ENCODE measurements at places on chromosomes 1 and 21. TPM values are rescaled to one million over a fixed set of nuclear protein-coding genes. Genes with fewer than 3 reads are reported as not detected.

DNA sequence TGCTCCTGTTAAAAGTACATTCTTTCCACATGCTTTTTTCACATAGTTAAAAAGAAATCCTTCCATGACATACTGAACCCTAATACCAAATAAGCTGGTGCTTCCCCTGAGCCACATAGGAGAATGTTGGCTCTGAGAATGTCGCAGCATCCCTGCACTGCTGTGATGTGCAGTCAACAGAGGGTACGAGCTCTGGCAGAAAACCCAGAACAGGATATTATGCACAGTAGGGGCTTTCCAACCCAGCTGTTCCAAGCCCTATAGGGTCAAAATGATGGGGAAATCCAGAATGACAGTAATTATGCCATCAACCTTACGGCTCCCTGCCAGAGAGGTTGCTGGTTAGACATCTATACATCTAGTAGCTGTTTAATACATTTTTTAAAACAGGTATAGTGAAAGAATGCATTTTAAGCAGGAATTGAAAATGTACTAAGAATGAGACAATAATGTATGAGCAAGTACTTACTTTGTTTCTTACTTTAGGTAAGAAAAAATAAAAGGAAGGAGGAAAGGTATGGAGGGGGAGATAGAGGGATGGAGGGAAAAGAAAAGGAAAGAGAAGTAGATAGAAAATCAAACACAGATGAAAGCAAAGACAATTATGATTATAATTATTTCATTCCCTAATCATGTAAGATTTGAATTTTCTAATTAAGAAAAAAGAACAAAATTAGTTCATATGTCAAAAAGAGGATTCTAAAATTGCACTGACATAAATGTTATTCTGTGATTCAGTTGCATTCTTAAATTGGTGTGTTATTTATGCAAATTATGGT lies 126.0 kb downstream of the NR5A2 start:
- DNase-seq: no peak

DNA sequence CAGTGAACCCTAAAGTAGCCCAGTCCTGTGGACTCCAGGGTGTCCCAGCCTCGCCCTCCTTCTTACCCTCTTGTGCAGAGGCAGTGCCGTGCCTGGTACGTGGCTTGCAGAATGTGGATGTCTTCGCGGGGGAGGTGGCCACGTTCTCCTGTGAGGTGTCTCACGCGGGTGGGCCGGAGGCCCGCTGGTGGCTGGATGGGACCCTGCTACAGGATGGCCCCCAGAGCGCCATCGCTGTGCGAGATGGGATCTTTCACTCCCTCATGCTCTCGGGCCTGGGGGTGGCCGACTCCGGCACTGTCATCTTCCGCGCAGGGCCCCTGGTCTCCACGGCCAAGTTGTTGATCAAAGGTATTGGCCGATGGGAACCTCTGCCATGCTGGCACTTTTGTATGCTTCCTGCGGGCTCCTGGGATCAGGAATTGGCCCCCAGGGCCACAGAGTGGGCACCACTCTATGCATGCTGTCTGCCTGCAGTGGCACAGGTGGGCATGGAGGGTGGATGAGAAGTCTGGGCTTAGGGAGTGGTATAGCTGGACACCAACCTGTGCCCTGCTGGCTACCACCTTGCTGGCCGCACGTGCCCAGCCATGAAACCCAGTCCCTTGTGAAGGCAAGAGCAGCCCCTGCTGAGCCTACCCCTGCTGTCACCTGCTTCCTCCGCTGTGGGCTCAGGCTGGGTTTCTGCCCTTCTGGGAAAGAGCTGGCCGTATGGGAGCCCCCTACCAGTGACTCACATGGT lies 92.9 kb downstream of the TRIM11 start:
- no peak for DNase-seq

GRCh38 chr1:105558023-105558422 lies 1498.5 kb upstream of the PRMT6 start:
- DNase-seq: no peak

DNA sequence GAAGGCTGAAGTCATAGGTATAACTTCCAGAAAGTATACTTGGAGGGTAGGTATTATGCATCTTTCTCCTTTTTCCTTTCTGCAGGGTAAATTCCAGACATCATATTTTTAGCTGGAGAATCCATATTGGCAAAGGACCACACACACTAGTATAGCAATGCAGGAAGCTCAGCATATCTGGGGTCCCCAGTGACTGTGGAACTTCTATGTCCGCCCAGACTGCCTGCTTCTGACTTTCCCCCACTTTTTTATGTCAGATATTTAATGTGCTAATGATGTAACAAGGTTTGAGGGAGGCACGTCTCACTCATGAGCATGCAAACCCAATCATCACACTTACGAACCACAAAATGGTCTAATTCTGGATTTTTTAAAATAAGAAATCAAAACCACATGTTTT lies 90.4 kb downstream of the BACH1 start:
- DNase-seq: no peak

DNA sequence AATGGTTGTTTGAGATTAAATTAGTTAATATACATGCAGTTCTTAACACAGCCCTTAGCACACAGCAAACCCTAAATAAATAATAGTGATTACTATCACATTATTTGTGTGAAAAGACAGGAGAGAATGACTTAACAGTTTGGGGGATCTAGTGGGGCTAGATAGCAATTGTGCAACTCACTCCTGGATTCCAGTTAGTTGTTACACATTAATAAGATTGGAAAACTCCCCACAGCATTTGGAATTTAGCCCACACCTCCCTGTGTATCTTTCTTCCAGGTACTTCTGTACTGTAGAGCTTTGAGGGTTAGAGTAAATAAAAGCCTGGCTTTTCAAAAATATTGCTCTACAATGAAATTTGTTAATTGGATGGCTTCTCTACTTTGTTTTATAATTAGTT lies 93.2 kb downstream of the KCTD3 start:
- no peak for DNase-seq

GRCh38 chr1:20187103-20187812 lies 940 bp upstream of the PLA2G2C start:
- DNase-seq: peak; percentile 14

GRCh38 chr1:151458802-151459330 lies 428 bp downstream of the POGZ start:
- peak; percentile 79 for DNase-seq

DNA sequence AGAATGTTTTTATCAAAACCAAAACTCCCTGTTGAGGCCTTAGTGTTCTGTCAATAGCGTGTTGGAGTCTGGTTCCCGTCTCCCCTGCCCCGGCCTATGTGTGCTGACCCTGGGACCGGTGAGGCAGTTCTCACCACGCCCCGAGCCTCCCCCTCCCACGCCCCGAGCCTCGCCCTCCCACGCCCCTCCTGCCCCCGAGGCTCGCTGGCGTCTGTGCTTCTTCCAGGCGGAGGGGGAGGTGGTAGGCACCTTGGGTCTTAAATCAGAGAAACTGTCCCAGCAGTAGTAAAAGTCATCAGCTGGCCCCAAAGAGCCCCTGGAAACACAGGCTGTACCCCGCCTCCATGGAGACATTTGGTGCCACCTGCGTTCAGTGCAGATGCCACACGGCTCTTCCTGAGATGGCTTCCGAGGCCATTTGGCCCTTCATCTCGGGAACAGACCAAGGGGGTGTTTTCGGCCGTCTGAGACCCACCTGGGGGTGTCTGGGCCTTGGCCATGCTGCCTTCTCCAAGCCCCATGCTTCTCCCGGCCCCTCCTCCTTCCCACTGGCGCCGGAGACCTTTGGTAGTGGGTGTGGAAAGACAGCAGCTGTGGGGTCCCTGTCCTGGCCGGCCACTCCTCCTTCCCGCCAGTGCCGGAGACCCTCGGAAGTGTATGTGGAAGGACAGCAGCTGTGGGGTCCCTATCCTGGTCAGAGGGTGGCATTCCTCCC lies 44.7 kb downstream of the SKI start:
- DNase-seq: no peak

Gene SPRR5
- total RNA-seq: not detected

Gene ADAMTSL4
- 1.2 TPM for total RNA-seq
